GM12892 (cell line): ENCODE measurements at places on chromosomes 6 and 20.

DNA sequence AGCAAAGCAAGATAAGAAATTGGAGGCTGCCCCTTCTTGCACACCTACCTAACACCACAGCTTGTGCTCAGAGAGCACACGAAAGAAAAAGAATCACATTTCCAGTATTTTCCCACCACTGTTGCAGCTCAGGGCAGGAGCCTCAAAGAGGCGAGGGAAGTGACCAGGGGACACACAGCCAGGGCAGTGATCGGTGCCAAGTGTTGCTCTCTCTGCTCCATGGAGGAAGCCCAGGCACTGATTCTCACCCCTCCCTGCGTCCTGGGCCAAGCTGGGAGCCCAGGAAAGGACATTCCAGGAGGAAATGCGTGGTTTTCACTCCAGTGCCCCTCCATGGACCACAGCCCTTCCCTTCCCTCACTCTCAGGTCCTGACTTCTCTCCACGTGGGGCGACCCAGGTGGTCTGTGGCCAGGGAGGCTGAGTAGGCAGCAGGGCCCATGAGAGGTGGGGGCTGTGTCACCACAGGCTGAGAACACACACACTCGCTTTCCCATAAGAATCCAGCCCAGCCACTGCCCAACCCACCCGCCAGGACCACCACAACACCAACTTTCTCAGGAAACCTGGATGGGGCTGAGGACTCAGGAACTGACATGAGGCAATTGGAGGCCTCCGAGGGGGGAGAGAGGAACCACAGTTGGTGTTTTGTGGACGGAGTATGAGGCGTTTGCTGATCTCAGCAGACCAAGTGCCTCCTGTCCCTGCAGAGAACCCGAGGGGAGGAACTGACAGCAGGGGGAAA is 81.7 kb upstream of the MAFB start:
- DNase-seq, result no peak

GRCh38 chr6:131997429-131998153 is 46.4 kb upstream of the CCN2 start:
- DNase-seq, result no peak

GRCh38 chr6:142966294-142966693 is 21.3 kb upstream of the HIVEP2 start:
- no peak for DNase-seq

DNA sequence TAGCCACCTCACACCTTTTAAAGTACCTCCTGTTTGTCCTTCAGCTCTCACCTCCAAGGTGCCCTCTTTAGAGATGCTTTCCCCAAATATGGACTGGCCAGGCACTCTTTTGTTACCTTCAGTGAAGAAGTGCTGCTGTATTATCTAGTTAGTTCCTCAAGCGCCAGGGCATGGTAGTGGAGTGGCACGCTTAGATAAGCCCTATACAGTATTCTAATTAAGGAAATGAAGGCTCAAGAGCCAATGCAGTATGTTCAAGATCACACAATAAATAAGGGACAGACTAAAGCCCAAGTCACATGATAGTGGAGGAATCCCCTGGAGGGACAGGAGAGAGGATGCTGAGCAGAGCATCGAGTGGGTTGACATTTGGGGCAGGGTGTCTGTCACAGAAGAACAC is 28.5 kb upstream of the GFOD1 start:
- no peak for DNase-seq

DNA sequence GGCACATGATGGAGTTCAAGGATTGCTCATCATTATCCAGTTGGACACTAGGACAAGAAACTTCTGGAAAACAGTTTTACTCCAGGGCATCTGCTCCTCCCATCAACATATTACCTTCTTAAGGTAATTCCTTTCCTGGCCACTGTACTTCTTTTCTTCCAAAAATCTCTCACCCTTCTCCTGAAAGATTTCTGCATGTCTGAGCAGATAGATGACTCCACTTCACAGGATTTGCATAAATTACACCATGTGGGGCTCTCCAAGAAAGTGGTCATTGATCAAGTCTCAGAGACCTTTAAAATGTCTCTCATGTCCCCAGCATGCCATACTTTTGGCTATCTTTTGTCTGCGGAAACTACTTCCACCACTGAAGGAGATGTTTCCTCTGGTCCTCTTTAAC is 103.2 kb upstream of the TNFAIP3 start:
- DNase-seq, result no peak

DNA sequence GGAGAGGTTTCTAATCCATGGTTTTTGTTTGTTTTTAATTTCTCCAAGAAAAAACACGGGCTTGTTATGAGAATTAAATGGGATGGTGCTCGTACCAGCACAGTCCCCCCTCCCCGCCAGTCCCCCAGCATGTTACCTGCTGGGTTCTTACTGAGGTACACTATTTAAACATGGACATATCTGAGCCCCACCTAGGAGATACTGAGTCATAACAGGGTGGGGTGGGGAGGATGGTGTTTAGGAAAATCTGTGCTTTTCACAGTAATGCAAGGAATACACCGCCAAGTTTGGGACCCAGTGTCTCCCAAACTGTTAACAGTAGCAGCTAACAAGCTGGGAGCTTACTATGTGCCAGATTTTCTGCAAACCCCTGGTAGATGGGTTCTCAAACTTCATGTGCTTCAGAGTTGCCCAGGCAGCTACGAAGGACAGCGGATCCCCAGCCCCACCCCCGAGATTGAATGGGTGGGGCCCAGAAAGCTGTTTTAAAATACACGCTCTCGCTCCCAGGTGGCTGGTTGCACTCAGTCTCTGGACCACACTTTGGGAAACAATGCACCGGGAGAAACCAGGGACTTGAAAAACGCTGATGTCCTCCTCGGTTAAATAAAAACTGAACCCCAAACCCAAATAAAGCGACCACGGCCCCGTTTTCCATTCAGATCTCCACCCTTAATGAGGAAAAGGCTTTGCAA is 995 bp downstream of the ZFP64 start:
- peak; percentile 53 for DNase-seq

- no peak for DNase-seq
Measured at GRCh38 chr6:105791179-105791578, 295.0 kb upstream of the PRDM1 start.

GRCh38 chr6:28643017-28643740 is 117.5 kb downstream of the GPX5 start:
- no peak for DNase-seq

GRCh38 chr6:99579781-99580180 is 11.3 kb upstream of the CCNC start:
- DNase-seq, result no peak

- no peak for DNase-seq
Measured at GRCh38 chr20:6185268-6185667, 62.4 kb upstream of the FERMT1 start.

DNA sequence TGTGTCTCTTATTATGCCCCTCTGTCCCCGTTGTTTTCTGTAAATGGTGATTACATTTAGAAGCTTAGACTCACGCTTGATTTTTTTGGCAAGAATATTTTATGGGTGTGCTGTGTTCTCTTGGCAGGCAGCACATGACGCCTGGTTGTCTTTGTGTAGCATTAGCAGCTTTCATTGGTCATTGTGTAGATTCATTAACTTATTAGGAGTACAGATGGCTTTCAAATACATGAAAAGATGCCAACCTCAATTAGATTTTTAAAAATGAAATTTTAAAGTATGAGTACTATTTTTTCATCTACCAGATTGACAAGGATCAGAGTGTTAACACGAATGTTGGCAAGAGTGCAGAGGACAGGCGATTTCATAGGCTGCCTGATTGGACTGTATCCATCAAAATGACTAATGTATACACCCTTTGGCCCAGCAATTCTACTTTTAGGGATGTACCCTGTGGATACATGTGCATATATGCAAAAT is 15.2 kb downstream of the COX4I2 start:
- no peak for DNase-seq

DNA sequence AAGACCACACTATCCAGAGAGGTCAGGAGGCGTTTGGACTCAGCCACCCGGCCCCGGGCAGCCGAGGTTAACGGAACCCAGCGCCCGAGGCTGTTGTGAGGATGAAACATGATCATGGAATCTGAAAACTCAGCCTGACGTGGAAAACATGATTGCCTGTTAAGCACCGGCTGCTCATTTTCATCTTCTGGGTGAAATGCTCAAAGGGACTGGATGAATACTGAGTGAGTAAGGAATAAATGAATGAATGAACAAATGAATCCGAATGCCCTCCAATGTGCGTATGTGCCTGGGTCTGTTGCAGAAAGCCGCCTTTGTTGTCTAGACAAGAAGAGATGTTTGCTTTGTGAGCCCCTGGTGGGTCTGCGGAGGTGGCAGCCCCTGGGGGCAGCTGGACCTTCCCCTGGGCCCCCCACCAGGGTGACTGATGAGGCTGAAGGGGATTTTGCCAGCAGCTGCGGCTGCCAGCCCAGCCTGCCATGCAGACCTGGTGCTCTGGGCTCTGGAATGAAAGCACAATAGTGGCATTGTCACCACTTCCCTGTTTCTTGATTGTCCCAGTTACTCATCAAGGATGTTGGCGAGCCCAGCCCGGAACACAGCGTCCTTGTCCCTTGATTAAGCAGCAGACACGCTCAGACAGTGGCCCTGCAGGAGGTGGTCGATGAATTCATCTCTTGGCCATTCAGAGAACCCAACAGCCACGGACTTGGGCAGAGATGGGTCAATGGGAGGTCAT is 211.1 kb downstream of the ANKRD60 start:
- no peak for DNase-seq

GRCh38 chr6:56692523-56693245 is 50.0 kb upstream of the DST start:
- DNase-seq, result no peak

GRCh38 chr20:62605236-62605943 is 36.9 kb upstream of the SLCO4A1 start:
- DNase-seq, result no peak

- DNase-seq, result no peak
Measured at GRCh38 chr6:85364344-85364743, 85.5 kb upstream of the NT5E start.

- no peak for DNase-seq
Measured at GRCh38 chr20:25146976-25147375, 48.5 kb upstream of the ENTPD6 start.

DNA sequence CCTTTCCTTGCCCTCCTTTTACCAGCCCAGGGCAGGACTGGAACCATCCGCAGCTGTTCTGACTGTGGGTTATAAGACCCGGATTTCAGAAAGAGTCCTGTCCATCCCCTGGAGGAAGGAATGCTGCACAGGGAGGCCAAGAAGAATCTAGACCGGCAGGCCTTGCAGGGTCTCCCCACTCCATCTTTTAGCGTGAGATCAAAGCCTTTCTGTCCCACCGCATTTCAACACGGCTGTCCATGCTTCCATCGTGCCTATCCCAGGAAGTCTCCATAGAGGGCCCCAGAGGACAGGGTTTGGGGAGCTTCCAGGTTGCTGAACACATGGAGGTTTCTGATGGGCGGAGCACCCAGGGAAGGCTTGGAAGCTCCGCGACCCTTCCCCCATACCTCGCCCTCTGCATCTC is 79.3 kb upstream of the AGPAT4 start:
- DNase-seq, result no peak

- DNase-seq, result no peak
Measured at GRCh38 chr20:44785768-44786167, 24.6 kb downstream of the RIMS4 start.

DNA sequence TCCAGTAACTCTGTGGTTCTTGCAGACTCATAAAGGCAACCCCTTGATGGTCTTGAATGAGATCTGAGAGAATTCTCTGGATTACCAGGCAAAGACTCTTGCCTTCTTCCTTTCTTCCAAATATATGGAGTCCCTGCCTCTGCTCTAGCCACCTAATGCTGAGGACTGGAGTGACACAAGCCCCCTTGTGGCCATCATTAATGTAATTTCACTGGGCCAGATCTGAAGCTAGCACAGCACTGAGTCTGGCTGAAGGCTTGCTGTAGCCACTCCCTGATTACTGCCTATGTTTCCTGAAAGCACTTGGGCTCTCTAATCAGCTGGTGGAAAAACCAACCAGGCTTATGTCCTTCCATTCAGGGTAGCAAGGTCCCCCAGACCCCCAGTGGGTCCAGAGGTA is 559.3 kb upstream of the IRAK1BP1 start:
- DNase-seq, result no peak

DNA sequence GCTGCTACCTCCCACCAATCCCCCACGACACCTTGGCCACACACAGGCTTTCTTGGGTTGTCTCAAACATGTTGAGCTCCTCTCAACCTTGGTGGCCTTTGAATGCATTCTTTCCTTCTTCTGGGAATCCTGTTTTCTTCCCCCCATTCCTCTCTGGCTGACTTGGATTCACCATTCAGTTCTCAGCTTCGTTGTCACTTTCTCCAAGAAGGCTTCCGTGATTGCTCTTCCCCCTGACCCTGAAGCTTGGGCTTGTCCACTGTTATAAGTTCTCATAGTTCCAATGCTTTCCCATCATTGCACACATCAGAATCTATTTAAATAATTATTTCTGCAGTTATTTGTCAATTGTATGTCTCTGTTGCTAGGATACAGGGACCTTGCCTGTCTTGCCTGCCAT is 64.2 kb downstream of the RBM38 start:
- DNase-seq, result no peak

GRCh38 chr20:52379723-52380336 is 188.3 kb upstream of the ZFP64 start:
- DNase-seq, result peak; percentile 16

GRCh38 chr20:46575937-46576461 is 25.5 kb upstream of the OCSTAMP start:
- DNase-seq, result no peak

- no peak for DNase-seq
Measured at GRCh38 chr6:141744971-141745370, 387.8 kb upstream of the GJE1 start.

GRCh38 chr6:143940011-143940597 is 68.0 kb downstream of the PLAGL1 start:
- DNase-seq, result peak; percentile 51

DNA sequence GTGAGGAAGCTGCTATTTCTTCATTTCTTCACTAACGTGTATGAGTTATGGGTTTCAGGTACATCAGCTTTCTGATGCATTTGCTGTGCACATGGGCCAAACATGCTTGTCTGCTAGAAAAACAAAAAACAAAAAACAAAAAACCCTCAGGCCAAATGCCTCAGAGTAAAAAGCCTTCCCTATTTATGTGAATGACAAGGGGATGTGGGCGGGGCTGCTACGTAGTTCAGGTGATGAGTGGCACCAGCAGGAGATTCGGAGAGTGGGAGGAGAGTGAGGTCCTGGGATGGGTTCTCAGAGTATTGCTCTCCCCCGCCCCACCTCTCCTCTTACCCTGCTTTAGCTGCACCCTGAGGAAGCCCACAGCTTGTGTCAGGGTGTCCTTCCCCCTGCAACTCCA is 596.8 kb upstream of the JAG1 start:
- DNase-seq, result no peak

GRCh38 chr6:156848533-156848932 is 71.4 kb downstream of the ARID1B start:
- no peak for DNase-seq
